Suppressor macrophage treated with lipopolysaccharide for 1 hour (primary cell): ENCODE measurements at places on chromosomes 4 and X.
A peak's percentile ranks its signal among the peaks of the same experiment; 100 is the strongest.

GRCh38 chr4:77232653-77233052 is 75.6 kb downstream of the CCNG2 start:
- no peak for DNase-seq

DNA sequence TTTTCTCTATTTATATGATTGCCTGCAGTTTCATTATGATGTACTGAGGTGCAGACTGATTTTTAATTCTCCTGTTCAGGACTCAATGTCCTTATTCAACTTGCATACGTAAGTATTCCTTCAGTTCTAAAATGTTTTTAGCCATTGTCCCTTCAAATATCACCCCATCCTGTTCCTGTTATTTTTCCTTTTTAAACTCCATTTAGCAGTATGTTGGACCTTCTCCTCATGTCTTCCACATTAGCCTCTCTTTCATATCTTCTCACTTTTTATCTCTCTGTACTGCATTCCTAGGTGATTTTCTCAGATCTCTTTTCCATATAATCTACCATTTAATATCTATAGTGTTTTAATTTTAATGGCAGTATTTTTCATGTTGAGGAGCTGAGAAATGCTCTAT is 317.7 kb downstream of the NR3C2 start:
- no peak for DNase-seq

GRCh38 chrX:40891798-40892197 is 156.5 kb upstream of the MED14 start:
- no peak for DNase-seq

DNA sequence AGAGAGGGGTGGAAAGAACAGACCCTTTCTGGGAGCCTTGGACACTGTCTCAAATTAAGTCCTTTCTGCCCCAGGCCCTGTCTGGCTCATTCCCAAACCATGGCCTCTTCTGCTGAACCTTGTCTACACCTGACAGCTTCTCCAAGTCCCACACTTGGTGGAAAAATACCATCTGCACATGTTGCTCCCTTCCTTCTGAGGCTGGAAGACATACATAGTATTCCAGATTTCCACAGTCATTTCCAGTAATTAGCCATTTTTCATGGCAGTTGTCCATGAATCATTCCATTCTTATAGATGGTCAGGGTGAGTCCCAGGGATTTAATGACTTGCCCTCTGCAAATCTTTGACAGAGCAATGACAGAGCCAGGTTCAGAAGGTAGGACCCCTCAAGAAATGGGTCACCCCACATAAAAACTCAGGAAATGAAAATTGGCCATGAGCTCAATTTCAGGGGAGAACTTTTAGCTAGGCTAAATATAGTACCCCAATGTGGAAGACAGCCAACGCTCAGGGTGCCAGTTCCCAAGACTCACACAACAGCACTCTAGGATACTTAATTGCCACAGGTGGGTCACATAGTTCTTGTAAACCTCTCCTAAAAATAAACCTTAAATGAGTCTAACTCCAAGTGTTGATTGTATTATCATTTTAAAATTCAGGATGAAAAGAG is 16.2 kb upstream of the DAPP1 start:
- no peak for DNase-seq

GRCh38 chrX:71607488-71607887 is 10.8 kb downstream of the CXCR3 start:
- DNase-seq: no peak

DNA sequence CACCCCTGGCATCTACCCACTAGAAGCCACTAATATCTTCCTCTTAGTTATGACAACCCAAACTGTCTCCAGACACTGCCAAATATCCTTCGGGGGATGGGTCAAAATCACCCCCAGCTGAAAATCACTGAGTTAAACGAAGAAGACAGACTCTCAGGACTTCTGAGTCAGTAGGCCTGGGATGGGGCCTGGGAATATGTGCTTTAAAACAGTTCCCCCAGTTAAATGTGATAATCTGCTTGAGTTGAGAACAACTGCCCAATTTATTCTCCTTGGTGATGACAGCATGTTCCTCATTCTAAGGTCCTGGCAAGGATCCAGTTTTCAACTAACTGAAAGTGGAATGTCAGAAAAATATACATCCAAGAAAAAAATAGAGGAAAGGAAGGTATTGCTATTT is 52.4 kb downstream of the CBLL2 start:
- DNase-seq: no peak

DNA sequence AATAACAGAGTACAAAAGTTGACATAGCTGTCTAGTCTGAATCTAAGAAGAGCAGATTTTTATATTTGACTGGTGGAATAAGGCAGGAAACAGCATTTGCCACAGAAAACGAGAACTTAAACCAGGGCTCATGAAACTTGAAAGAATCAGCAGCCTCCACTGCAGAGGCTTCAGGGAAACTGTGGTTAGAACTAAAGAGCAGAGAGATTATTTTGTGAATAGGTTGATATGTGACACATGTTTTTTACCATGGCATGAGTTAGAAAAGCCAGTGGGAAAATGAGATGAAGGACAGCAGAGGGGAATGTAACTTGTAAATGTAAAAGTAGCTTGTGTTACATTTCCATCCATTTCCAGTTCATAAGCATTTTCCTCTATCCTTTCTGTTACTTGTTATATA is 63.7 kb upstream of the CAMK2D start:
- peak; percentile 53 for DNase-seq

DNA sequence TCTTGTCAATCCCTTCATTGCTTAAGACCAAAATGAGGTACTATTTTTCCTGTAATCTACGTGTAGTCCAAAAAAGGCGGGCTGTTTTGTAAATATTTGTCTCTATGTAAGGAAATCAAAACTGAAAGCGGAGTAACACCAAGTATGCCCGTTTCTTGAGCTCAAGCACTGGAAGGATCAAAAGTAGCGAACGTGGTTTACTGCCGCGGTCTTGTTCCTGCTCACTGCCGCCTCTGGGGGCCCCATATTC is 71.5 kb downstream of the AFF1 start:
- no peak for DNase-seq

- peak; percentile 74 for DNase-seq
These were observed at the start of gene ZNF41 for GRCh38 chrX:47482512-47483305. TSS of gene ZNF41 (minus strand) at chrX:47483222. CDS start at chrX:47467481, 15,741 bp downstream.

DNA sequence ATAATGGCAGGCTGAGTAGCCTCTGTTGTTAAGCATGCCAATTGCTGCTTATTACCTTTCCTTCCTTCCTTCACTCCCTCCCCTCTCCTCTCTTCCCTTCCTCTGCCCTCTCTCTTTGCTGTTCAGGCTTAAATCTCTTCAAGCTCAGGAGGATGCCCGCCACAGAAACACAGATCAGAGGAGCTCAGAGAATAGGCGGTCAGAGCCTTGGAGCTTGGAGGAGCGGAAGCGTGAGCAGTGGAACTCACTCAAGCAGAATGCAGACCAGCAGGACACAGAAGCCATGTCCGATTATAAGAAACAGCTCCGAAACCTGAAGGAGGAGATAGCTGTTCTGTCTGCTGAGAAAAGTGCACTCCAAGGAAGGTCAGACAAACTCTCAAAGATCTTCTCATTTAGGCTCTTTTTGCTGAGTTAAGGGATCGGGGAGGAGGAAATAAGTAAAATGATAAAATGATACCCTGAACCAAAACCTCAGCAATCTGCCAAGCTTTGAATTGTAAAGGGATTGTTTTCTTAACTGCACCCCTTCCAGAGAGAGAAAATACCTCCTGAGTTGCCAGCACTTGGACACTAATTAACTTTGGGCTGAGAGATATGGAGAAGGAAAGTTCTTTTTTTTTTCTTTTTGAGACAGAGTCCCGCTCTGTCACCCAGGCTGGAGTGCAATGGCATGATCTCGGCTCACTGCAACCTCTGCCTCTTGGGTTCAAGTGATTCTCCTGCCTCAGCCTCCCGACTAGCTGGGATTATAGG is 20.9 kb downstream of the SPATA18 start:
- DNase-seq: no peak

GRCh38 chr4:184620212-184620867 is 28.9 kb downstream of the CASP3 start:
- peak; percentile 40 for DNase-seq

DNA sequence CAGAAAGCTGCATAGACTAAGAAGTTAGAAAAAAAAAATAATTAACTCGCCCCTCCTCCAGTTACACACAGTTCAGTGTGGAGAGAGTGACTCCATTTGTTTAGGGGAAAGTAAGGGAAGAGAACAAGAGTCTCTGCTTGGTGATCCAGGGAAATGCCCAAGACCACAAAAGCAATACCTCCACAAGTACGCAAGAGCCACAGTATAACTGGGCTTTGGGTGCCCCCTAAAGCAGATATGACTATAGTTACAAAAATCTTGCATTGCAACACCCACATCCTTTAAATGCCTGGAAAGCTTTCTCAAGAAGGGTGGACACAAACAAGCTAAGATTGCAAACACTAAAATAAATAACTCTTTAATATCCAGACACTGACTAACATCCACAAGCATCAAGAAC is 164.2 kb upstream of the NRK start:
- DNase-seq: no peak

DNA sequence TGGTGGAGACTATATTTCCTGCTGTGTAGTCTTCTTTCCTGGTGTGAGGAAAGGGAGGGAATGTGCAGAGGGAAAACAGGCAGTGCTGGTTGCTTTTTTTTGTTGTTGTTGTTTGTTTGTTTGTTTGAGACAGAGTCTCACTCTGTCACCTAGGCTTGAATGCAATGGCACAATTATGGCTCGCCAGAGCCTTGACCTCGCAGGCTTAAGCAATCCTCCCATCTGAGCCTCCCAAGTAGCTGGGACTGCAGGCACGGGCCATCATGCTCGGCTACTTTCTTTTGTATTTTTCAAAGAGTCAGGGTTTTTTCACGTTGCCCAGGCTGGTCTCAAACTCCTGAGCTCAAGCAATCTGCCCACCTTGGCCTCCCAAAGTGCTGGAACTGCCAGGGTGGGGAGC is 82.5 kb downstream of the RELL1 start:
- no peak for DNase-seq

- DNase-seq: no peak
These were observed 524.3 kb upstream of the GALNTL6 start for GRCh38 chr4:171288816-171289432.

DNA sequence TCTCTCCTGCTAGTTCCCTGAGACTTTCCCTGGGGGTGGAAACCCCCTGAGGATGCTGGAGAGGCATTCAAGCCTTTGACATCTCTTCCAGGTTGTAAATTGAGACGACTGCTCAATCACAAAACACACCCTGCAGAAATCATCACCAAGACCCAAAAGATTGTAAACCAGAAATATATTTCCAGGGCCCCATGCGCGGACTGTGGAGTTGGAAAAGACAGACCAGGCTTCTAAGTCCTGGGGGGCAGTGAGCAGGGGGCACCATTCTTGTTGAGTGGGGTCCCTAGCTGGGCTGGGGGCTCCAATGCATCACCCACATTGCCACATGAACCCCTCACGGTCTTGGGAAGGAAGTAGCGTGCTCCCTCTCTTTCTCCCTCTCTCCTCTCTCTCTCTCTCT is 87.9 kb upstream of the C4orf50 start:
- DNase-seq: no peak

DNA sequence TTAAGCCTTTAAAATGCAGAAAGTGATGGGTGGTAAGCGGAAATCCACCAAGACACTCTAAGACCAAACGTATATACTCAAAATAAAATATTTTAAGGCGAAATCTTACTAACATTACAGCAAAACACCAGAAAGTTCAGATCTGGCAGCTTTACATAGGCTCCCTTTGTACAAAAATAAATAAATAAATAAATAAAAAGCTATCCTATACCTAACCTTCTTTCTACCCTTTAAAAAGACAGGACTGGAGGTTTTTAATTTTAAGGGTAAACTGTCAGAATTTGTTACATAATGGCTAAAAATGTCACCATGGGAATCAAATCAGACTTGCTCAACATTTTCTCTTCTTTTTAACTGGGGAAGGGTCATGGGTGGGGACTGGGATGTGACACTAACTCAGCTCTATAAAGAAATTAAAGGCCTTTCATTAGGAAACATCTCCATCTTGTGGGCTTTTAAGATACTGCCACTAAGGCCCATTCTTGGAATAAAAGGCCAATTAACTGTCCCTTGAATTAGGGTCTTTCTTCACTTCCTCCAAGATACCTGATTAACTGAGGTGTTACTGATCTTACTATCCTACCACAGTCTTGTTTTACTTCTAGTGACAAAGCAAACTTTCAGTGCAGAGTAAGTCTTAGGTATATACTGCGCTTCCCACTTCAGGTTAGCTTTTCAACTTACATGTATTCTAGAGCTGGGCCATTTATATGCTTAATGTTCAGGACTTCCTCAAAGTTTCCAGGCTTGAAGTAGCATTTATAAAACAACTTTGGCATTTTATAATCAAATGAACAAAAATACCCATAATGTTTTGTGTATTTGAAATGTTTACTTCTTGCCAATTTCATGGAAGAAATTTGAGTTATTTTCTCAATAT is 13.3 kb downstream of the HNRNPD start:
- peak; percentile 39 for DNase-seq

DNA sequence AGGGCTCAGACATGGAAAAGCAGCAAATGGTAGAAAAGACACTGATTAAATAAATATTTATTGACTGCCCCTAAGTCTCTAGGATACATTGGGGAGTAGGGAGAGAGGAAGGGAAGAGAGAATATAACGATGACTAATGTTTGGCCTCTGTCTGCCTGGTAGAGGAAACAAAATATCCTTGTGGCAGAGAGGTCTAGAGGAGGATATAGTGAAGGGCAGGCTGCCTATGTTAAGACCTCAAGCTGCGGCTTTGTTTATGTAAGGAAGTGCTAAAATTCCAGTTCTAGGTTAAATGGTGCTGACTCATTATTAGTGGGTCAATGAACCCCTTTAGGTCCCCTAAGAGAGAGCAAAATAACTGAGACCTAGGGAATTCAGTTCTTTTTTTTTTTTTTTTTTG is 427.3 kb upstream of the FTHL17 start:
- no peak for DNase-seq

- no peak for DNase-seq
These were observed 5.7 kb downstream of the ARHGAP10 start for GRCh38 chr4:147737623-147738022.

DNA sequence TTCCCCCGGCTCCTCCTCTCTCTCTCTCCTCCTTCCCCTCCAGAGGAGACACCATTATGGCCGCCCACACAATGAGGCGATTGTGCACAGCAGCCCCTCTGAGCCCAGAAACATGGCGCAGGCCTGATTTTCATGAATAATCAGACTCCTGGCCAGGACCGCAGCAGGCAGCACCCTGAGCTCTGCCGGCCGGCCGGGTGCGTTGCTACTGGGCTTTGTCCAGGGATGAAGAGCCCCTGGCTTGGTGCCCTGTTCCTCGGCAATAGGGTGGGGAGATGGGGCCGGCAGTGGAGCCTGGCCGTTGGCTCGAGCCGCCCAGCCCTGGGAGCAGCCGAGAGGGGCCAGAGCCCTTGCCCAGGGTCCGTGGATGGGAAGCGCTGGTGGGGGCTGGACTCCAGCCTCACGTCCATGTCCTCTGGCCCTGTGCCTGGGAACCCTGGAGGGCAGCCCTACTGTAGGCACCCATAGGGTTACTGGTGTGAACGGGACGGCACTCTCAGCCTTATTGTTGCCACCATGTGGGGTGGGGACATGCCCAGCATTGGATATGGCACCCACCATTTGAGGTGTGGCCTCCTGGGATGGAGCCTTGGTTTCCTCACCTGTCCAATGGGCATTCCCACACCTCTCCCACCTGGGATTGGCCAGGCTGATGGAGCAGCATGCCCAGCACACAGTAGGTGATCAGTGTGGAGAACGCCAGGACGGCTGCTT is 103.0 kb downstream of the SORCS2 start:
- DNase-seq: no peak

- DNase-seq: no peak
These were observed 21.7 kb downstream of the LAMTOR3 start for GRCh38 chr4:99872570-99872969.

- DNase-seq: no peak
These were observed 57.0 kb downstream of the SLC34A2 start for GRCh38 chr4:25712611-25713010.

- no peak for DNase-seq
These were observed 7.1 kb downstream of the DNAAF6 start for GRCh38 chrX:107213477-107213876.

- no peak for DNase-seq
These were observed 485.8 kb upstream of the ATOH1 start for GRCh38 chr4:93342738-93343137.
